ENCODE measurements at places on chromosomes 4 and X.

DNA sequence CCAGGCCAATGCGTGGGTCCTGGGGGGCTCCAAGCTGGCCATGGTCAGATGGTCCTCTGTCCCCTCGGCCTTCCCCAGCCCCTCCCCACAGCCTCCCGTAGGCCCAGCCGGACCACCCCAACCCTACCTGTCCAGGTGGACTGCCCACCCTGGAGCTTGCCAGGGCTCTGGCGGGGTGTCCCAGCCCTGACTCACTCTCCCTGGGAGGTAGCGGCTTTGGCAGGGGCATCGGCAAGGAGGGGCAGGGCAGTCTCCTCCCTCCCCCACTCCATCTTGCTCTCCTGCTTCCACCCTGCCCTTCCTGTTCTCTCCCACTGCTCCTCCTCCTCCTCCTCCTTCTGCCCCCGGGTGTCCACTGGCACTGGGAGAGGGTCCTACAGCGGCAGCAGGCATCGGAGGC, 7.4 kb downstream of the BGN start:
- DNase-seq, result no peak

GRCh38 chr4:127558088-127558487, 74.7 kb upstream of the INTU start:
- no peak for DNase-seq

GRCh38 chrX:108186811-108187210, 95.2 kb downstream of the ATG4A start:
- DNase-seq, result no peak

- no peak for DNase-seq
Measured at GRCh38 chr4:169407217-169407845, 136.6 kb upstream of the SH3RF1 start.

DNA sequence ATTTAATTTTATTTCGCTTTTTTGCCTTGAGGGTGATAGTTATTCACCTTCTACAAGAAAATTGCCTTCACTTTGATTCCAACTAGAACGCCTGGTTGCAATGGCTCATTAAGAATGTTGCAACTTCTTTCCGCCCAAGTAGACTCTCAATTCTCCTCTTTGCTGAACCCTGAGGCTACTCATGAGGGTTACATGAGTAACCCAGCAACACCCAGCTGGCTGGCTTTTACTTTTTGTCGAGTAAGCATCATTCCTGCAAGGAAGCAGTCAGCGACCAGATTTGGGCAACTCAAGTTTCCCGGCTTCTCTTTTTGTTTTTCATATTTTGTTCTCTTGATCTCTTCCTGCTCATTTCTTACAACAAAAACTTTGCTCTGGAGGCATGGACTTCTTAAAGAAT, 495.4 kb downstream of the PACRGL start:
- DNase-seq, result no peak

GRCh38 chrX:41164449-41164848, 79.2 kb downstream of the USP9X start:
- no peak for DNase-seq

GRCh38 chrX:110403441-110404238, 45.0 kb downstream of the RTL9 start:
- DNase-seq, result no peak

DNA sequence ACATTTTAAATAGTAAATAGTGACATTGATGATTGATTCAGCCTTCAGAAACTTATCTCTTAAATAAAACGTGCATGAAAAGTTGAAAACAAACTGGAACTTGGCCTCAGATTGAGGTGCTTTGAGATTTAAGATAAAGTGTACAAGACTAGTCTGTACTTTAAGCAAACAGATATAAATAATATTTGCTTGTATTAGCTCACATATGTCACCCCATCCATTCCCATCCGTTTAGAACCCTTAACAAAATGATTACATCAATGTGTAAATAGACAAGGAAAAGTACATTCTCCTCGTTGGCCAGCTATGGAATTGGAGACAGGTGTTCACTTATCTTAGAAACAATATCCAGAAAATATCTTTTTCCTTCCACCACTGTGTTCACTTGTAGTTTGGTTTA, 130.8 kb downstream of the BANK1 start:
- DNase-seq, result no peak

DNA sequence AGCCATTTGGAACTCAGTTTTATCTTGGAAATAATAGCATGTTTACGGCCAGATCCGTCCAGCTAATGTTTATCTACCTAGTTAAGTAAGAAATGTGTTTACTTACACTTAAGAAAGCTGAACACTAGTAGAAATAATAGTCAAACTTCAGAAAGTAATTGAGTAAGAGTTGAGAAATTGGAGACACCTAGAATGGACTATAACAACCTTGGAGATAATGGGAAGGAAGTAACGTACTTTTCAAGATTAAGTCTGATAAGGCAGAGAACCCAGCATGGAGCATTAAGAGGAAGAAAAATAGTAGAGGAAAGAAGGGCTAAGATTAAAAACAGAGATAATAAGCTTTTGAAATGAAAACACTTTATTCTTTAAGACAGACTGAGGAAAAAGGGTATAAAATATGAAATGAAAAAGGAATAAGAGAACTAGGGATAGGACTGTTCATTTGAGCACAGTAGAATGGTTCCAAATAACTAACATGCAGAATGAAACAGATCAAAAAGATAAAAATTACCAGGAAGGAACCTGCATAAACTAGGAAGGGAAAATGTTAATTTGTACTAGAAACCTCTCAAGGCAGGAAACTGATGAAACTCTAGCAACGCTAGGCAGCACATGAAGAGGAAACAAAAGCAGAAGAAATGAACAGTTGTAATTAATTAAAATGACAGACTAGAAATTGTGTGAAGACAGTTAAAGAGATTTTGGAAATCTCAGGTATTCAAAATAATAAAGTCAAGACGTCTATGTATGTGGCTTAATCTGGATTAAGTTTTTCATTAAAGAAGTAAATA, 71.7 kb downstream of the FBXW7 start:
- no peak for DNase-seq

DNA sequence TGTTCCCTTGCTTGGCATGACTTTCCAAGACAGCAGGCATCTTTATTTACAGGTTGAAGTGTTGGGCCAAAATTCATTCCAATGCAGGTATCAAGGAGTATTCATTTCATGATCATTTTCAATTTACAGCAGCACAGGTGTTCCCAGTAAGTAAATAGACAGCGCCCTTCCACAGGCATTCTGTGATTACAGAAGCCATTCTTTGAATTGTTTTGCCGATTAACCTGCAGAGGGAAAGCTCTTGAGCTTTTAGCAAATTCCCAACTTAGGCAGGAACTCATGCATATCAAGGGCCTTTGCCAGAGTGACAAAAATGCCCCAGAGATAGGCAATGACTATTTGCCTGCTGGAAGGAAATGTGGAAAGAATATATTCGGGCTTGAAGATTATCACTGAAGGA, 6.8 kb downstream of the TXK start:
- DNase-seq, result no peak

DNA sequence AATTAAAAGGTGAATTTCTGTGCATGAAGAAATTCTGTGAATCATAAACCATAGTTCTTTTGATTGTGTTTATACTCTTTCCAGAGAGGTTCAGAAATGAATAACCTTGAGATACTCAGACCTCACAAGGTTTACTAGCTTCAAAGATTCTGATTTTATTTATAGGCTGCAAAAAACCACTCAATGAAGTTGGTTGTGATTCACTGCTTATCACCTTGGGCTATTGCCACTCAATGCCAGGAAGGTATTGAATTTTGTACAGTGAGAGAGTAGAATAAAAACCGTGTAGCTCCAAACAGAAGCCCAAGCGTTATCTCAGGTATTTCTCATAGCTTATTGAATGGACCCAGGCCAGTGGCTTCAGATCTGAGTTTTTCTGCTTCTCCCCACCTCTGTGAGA, 118.7 kb downstream of the FHIP1A start:
- no peak for DNase-seq

- DNase-seq, result no peak
Measured at GRCh38 chr4:3071811-3072210, 2.5 kb downstream of the HTT-AS start.

DNA sequence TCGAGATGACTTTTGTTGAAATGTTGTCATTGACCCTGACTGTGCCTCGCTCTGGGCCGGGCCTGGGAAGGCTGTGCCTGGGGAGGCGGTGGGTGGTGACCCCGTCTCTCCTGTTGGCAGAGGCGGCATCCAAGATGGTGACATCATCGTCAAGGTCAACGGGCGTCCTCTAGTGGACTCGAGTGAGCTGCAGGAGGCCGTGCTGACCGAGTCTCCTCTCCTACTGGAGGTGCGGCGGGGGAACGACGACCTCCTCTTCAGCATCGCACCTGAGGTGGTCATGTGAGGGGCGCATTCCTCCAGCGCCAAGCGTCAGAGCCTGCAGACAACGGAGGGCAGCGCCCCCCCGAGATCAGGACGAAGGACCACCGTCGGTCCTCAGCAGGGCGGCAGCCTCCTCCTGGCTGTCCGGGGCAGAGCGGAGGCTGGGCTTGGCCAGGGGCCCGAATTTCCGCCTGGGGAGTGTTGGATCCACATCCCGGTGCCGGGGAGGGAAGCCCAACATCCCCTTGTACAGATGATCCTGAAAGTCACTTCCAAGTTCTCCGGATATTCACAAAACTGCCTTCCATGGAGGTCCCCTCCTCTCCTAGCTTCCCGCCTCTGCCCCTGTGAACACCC, 36.4 kb downstream of the HTRA3 start:
- peak; percentile 3 for DNase-seq

DNA sequence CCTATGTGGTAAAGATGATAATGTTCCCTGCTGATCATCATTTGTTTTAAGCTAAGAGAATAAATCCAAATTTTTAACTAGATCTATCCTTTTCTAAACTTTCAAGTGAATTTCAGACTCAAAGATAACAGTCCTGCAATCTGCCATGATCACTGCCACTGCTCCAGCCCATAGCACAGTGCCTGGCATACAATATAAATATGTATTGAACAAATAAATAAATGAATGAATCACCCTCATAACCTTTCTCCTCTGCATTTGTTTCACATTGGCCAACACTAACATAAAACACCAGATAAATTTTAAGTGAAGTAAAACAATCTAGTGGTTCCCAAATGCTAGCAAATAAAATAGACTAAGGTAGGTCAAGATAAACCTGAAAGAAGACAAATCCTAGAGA, 439.0 kb downstream of the GPM6A start:
- DNase-seq, result no peak

- DNase-seq, result no peak
Measured at GRCh38 chr4:5712517-5712916, 1.5 kb downstream of the EVC start.

DNA sequence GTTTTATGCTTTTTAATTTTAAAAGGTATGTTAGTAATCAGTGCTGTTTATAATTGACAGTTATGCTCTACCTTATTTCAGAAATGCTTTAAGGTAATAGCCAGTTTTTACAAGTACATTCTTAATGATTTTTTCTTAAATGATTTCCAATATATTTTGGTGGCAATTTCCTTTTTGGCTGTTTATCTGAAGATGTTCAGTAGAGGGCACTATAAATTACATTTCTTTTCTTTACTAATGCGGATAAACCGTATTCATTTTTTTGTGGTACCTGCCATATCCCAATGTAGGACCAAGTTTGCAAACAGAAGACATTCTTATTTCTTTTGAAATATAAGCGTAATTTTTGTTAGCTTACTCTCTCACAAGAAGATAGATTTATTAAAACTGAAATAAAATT, 65.4 kb downstream of the CCKAR start:
- DNase-seq, result no peak

DNA sequence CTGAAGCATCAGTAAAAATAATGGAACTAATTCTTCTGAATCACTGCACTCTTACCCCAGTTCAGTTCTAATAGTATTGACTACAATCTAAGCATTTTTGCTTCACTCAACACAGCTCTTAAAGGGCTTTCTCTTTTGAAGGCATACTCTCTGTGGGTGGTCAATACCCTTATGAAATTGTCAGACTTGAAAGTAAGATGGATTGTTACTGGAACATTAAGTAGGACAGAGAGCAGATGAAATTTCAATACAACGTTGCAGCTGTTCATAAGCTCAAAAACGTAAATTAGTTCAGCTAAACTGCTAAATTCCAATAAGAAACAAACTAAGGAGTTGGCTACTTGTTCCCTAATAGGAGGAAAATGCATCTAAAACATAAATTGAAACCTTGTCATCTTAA, 352.3 kb upstream of the TENM3 start:
- no peak for DNase-seq

GRCh38 chrX:45876206-45876605, 669.0 kb downstream of the ZNF674 start:
- no peak for DNase-seq

- no peak for DNase-seq
Measured at GRCh38 chr4:183747931-183748670, 89.0 kb downstream of the TRAPPC11 start.

GRCh38 chr4:62670514-62670913, 1470.4 kb downstream of the ADGRL3 start:
- no peak for DNase-seq
